NB4 (cell line): ENCODE measurements at places on chromosomes 3 and 15.

DNA sequence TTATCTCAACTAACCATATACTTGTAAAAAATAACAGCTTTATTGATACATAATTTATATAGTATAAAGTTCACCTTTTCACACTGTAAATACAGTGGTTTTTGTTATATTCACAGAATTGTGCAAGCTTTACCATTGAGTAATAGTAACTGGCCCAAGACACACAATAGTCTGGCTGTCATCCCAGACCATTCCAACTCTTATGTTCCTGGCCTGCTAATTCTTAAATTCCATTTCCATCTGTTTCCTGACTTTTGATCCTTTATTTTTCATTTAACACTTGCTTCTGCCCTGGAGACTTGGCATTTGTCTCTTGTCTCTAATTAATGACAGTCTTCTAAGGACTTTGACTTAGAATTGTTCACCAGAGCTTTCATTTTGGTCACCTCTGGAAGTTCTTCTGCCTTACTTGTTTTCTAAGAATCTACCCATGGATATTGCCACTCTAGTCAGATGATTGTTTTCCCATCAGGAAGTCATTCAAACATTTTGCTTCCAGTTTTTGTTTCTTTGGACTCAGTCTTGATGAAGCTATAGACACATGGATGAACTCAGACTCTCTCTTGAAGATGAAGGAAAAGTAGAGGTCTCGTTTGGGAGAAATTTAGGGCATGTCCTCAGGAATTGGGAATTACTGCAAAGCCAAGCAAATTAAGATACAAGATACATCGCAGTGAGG, 27.2 kb upstream of the PLSCR4 start:
- DNase-seq = no peak

DNA sequence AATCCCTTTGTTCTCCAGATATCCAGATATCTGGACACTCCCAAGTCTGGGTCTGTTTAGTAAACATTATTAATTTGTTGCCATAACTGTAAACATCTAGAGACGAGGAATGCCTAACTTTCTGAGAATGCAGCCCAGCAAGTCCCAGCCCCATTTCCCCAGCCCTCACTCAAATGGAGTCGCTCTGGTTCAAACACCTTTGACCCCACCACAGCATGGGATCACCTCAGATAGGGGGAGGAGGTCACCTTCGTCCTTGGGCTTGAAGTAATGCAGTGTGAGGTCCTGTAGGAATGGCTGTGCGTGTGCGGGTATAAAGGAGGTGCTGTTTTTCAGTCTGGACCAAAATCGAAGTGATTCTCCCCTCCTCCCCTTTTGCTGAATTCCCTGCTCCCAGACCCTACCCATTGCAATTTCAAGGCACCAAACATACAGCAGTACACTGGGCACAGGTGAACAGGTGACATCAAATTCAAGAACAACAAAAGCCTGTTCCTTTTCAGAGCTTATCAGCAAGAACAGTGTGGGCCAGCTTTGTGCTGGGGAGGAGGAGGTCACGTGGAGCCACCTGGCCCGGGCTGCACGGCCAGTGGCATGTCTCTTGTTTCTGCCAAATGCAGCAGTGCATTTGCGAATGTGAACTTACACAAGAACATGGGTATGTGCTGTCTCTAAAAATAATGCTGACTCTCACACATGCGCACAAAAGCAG, 57.5 kb upstream of the TRPM1 start:
- no peak for DNase-seq

GRCh38 chr3:160545504-160545871, 19.9 kb downstream of the KPNA4 start:
- no peak for DNase-seq

GRCh38 chr3:47314056-47314764, 31.5 kb downstream of the KLHL18 start:
- DNase-seq = no peak

GRCh38 chr3:45547764-45548680, 46.5 kb upstream of the LIMD1 start:
- DNase-seq = peak; percentile 40

- peak; percentile 61 for DNase-seq
These were observed 94.3 kb upstream of the SGO1 start for GRCh38 chr3:20280257-20280656.
